ENCODE measurements at places on chromosomes 7 and 10. TPM values are rescaled to one million over a fixed set of nuclear protein-coding genes. Genes with fewer than 3 reads are reported as not detected.

Gene IDI2
- not detected for polyA plus RNA-seq

Gene TMEM273
- polyA plus RNA-seq = 8.8 TPM

Gene KLF6
- 77.7 TPM for polyA plus RNA-seq

Gene MARVELD1
- polyA plus RNA-seq = 63.4 TPM

Gene ELAPOR2
- 8.8 TPM for polyA plus RNA-seq

Gene TMEM270
- polyA plus RNA-seq = not detected

Gene NANOS1
- polyA plus RNA-seq = 6.3 TPM

Gene HHEX
- polyA plus RNA-seq = 8.9 TPM

Gene SHH
- polyA plus RNA-seq = 0.04 TPM

DNA sequence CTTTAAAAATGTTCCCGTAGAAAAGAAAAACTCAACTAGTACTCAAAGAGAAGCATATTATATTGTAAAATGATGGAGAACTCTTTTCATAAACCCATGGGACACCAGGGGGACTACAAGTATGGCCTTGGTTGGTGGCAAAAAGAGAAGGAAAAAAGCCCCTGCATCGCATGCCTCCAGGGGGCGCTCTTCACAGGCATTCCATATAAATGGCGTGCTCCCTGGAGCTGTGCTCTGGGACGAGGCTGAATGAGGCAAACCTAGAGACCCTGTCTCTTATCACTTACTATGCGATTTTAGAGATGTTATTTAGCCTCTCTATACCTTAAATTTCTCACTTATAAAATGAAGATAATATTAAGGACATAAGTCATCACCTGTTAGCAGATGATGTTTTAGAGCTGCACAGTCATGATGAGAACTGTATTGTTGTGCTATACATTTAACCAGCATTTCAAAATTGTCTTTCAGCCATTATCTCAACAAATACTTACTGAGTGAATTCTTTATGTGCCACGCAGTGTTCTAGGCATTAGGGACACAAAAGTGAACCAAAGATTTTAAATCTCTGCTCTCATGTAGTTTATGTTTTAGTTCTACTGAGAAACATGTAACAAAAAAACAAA, 105.8 kb downstream of the ARHGAP21 start:
- DNase-seq = peak; percentile 24

DNA sequence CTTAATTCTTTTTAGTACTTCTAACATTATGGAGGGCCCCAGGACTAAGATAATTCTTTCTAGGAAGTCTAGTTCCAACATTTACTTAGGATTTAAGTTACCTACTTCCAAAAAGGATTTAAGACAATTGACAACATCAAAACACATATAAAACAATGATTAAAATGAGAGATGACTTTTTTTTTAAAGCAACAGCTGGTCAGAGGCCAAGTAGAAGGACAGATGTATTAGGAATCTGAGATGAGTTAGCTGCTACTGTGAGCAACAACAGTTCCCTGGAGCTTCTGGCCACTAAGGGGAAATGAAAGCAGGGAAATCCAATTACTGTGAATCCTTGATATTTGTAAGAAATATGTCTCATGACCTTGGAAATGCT, 222.3 kb downstream of the PHTF2 start:
- DNase-seq = no peak

- DNase-seq = no peak
Measured at GRCh38 chr7:6182993-6183392, 89.4 kb downstream of the CYTH3 start.

- no peak for DNase-seq
Measured at GRCh38 chr7:5173496-5173895, 16.5 kb upstream of the WIPI2 start.

GRCh38 chr7:150751702-150752101, 14.5 kb downstream of the GIMAP5 start:
- DNase-seq = no peak

GRCh38 chr7:1567049-1567771, 2.6 kb downstream of the PSMG3 start:
- no peak for DNase-seq

- DNase-seq = no peak
Measured at GRCh38 chr10:122117475-122117874, 128.5 kb downstream of the TACC2 start.

- DNase-seq = no peak
Measured at GRCh38 chr7:123645516-123645915, 10.2 kb upstream of the LMOD2 start.

- DNase-seq = no peak
Measured at GRCh38 chr10:19791032-19791431, 25.2 kb upstream of the PLXDC2 start.

GRCh38 chr10:14171336-14171735, 159.4 kb downstream of the FRMD4A start:
- no peak for DNase-seq

DNA sequence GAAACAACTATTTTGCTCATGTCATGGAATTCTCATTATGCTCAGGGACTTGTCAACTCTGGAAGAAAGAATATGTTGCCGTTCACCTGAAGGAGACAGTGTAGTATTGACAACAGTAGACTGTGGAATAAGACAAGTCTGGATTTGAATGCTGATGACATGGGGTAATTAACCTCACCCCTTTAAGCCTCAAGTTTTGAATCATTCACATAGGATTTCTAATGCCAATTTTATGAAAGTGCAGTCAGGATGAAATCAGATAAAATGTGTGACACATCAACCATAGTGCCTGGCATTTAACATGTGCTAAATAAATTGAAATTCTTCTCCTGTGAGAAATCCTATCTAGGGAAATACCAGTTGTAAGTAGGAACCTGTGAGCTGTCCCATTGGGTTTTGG, 305.8 kb downstream of the KIF20B start:
- no peak for DNase-seq

DNA sequence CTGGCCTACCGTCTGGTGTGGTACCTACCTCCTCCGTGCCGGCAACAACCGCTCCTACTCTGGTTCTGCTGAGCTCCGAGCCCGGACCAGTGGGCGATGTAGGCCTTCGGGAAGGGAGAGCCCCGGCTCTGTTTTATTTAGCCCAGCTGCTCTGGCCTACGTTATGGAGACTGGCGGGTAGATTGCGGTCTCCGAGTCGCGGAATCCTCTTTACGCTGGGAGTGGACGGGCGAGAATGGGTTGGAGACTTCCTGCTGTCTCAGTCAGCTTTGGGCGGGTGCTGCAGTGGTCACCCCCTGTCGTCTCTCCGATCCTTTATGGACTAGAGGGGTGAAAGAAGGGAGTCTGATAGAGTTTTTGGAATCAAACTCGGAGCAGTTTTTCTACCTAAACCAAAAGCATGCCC, 406 bp downstream of the CBLL1 start:
- DNase-seq = no peak

- no peak for DNase-seq
Measured at GRCh38 chr7:82805527-82805960, 357.1 kb downstream of the PCLO start.

DNA sequence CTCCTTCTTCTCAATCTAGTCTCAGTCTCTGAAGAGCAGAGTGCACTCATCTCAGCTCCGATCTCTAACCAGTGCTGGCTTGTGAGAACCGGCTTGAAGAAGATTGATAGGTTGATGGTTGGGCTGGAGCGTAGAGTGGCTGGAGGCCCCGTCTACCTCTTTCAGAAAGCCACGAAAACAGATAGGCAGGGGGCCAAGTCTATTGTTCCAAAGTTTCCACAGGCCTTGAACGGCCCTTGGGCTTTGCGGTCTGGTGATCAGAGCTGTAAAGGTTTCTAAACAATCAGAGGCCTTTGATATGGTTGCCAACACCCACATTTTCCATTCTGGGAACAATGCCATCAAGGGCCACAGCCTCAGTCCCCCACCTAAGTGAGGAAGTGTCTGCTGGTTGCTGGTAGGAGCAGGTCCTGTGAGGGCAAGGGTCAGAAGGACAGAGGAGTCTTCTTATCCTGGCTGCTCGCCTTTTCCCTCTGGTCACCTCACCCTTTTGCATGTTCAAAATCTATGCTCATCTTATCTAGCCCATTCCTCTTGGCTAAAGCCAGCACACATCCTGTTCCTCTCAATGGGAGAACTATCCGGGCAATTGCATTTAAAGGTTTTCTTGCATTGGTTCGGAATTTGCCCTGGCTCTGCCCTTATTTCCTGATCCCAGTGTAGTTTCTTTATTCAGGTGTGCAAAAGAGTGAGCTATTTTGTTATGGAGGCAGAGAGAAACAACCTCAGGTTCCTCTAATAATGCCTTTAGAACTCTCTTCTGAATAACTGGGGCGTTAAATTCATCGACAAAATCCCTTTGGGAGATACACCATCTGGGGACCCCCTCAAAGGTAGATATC, 70.3 kb upstream of the KMT2E start:
- DNase-seq = peak; percentile 41

GRCh38 chr10:103451091-103451813, 918 bp downstream of the CALHM2 start:
- peak; percentile 82 for DNase-seq

DNA sequence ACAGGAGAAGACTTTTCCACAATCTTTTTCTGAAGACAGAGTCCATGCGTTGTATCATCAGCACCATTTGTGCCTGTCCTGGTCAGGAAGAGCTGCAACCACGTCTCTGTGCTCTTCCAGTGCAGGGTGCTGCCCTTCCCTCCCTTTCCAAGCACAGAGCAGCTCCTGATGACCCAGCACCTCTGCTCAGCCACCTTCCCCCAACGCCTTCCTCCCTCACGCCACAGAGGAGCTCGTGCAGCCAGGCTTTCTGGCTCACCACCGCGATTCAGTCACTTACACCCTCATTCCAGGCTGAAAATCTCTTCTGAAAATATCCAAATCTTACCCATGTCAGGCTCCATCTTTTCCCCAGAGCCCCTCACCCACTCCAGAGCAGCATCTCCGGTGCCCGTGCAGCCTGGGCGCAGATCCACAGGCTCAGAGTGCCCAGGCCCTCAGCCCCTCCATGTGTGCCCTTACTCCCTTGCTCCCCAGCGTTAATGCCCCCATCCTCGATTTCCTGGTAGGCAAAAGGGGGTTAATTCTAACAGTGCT, 181.5 kb downstream of the DIP2C start:
- DNase-seq = no peak
